ENCODE measurements at places on chromosomes 12 and 14. TPM values are rescaled to one million over a fixed set of nuclear protein-coding genes. Genes with fewer than 3 reads are reported as not detected.

Gene OR4E2
- polyA plus RNA-seq, result not detected

DNA sequence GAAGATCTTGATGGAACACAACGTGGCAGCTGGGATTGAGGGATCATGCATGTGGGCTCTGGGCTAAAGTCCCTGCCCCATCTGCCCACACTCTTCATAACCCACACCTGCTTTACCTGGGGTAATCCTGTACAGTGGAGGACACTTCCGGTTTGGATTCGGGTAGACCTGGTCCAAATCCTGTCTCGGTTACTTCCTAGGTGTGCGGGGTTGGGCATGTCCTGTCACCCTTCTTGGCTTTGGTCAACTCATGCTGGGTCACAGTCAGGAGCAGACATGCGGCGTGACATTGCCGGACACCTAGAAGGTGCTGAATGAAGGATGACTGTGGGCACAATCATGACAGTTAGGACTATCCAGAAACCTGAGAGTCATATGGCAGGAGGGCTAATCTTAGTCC lies 30.7 kb upstream of the WSCD2 start:
- no peak overlapping the region for H3K27ac ChIP-seq
- H3K27me3 ChIP-seq, result peaks cover 11% of the 10 kb centered on the region
- peaks cover 4% of the 10 kb centered on the region for H3K4me1 ChIP-seq
- no peak for DNase-seq
- no peak overlapping the region for H3K4me3 ChIP-seq

DNA sequence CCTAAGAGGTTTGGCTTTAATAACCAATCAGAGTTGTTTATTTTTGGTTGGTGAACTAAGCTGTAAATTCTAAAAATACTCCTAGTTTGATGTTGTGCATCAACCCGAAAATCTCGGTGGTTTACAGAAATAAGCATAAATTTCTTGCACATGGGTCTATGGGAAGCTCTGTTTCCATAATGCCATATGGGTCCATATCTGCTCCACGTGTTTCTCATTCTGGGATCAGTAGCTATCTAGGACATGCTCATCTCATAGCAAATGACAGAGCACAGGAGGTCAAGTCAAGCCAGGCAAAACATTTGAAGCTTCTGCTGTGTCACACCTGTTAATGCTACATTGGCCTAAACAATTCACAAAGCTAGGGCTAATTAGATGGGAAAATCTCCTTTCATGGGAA lies 23.1 kb downstream of the NUP37 start:
- no peak overlapping the region for H3K27ac ChIP-seq
- H3K4me3 ChIP-seq, result no peak overlapping the region
- H3K4me1 ChIP-seq, result no peaks in the 10 kb centered on the region
- no peak for DNase-seq
- peaks cover 81% of the 10 kb centered on the region for H3K36me3 ChIP-seq
- no peaks in the 10 kb centered on the region for H3K27me3 ChIP-seq

DNA sequence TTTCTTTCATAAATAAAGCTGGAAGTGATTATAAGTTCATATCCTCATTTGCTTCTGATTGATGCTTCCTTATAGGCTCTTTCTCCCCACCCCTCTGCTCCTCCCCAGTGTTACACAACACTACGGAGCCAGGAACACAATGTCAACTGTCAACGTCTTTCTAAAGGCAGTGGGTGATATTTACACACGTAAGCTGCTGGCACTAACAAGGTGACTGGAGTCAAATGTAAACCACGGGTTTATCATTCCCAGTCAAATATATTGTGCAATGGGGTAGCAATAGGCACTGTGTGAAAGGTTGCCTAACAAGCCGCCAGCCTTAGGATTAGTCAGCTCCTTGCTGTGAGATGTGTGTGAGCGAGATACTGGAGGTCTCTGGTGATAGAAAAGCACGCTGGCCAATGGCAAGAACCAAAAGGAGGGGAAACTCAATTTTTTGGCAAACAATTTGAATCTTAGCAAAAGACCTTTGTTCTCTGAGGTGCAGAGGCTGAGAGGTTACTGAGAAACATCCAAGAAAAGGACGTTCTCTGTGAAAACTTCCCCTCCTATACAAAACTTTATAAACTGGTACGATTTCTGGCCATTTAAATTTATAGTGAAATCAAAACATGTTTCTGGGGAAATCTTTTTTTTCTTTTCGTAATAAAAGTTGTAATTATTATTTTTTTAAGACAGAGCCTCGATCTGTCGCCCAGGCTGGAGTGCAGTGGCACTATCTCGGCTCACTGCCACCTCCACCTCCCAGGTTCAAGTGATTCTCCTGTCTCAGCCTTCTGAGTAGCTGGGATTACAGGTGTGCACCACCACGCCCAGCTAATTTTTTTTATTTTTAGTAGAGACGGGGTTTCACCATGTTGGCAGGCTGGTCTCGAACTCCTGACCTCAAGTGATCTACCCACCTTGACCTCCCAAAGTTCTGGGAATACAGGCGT lies 22.3 kb upstream of the HECTD1 start:
- peak; percentile 89 for DNase-seq
- no peaks in the 10 kb centered on the region for H3K36me3 ChIP-seq
- peak overlapping the region; percentile 77 for H3K27ac ChIP-seq
- H3K4me3 ChIP-seq, result peak overlapping the region; percentile 16

DNA sequence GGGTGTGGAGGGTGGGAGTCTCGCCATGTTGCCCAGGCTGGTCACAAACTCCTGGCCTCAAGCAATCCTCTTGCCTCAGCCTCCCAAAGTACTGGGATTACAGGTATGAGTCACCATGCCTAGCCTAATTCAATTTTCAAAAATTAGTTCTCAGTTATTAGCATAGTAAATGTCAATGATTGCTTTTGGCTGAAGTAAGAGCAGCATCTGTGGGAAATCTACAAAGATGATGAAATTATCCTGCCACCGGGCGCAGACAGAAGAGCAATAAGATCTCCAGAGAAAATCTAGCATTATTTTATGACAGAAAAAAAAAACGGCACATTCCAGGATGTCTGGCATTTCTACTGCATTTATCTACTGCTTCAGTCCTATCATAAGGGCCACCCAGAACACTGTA lies 97.9 kb upstream of the DAAM1 start:
- no peaks in the 10 kb centered on the region for H3K4me1 ChIP-seq

- H3K27ac ChIP-seq, result no peak overlapping the region
- DNase-seq, result no peak
- H3K4me1 ChIP-seq, result no peaks in the 10 kb centered on the region
- H3K36me3 ChIP-seq, result no peaks in the 10 kb centered on the region
- no peak overlapping the region for H3K4me3 ChIP-seq
Measured at GRCh38 chr14:60856111-60856510, 121.5 kb downstream of the MNAT1 start.

- H3K36me3 ChIP-seq, result no peaks in the 10 kb centered on the region
- no peak overlapping the region for H3K27ac ChIP-seq
- DNase-seq, result no peak
Measured at GRCh38 chr14:52599974-52600373, 47.3 kb downstream of the GPR137C start.

Data from K562 (cell line).